GM12864 (cell line): ENCODE measurements at places on chromosomes 1 and 21.

GRCh38 chr1:234435620-234436019 is 43.4 kb downstream of the TARBP1 start:
- no peak for DNase-seq

DNA sequence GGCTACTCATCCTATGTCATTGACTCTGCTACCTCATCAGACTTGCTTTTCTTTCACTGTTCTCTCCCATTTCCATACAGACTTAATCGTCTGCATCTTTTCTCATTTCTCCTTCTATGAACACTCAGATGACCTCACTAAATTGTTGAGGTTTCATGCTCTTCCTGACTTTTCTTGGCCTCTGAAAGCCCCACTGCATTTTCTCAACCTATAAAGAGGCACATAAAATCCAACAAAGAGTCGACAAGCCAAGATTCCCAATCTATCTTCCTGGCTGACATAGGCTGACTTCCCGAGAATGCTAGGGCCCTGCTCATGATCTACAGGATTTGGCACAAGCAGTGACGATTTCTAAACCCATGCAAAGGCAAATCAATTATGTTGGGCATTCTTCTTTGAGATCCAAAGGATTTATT is 280.8 kb upstream of the DPYD start:
- DNase-seq, result no peak

DNA sequence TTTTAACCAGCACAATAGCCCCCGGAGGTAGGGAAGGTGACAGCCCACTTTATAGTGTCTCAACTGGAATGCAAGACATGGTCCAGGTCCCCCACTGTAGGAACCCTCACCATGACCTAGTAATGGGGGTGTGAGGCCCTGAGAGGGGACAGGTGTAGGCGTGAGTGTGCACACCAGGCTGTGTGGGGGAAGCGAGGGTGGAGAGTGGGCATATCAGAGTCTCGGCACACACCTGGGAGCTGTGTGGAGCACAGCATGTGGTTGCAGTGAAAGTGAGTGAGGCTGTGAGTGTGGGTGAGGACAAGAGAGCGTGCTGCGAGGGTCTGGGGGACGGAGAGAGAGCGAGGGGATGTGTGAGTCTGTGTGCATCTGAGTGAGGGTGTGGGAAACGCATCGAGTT is 17.1 kb upstream of the RSPO1 start:
- no peak for DNase-seq

- no peak for DNase-seq
These were observed 205.3 kb downstream of the FGGY start for GRCh38 chr1:59502009-59502691.

DNA sequence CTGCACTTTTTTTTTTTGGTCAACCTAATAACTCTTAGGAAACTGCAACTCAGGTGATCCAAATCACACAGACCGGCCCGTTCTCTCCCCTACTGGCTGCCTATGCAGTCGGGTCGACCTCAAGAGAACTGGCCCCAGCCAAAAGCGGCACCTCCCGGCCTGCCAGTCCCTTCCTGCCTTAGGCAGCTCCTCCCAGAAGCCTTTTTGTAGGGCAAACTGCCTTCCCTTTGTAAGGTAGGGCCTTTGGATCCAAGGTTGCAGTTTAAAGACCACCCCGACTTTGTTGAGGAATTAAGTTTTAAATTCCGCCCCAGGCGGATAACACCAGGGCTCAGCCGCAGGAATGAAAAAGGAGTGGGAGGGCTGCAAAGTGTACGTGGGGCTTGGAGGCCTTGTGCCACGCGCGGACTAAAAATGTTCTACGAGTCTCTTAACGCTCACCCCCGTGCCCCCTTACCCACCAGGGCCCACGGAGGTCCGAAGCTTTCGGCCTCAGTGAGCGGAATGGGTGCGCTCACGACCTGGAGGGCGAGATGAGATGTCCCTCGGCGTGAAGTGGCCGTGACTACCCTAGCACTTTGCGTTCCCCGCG is 642 bp upstream of the ST3GAL3 start:
- DNase-seq, result no peak

- peak; percentile 64 for DNase-seq
These were observed 7.0 kb downstream of the CD53 start for GRCh38 chr1:110879758-110880606.

GRCh38 chr1:195415584-195415983 is 1192.7 kb downstream of the KCNT2 start:
- DNase-seq, result no peak

- DNase-seq, result no peak
These were observed 118.2 kb downstream of the FAF1 start for GRCh38 chr1:50841791-50842387.

GRCh38 chr1:22225858-22226589 is 83.1 kb upstream of the WNT4 start:
- DNase-seq, result no peak

GRCh38 chr1:116508984-116509980 is 61.5 kb downstream of the CD58 start:
- no peak for DNase-seq

DNA sequence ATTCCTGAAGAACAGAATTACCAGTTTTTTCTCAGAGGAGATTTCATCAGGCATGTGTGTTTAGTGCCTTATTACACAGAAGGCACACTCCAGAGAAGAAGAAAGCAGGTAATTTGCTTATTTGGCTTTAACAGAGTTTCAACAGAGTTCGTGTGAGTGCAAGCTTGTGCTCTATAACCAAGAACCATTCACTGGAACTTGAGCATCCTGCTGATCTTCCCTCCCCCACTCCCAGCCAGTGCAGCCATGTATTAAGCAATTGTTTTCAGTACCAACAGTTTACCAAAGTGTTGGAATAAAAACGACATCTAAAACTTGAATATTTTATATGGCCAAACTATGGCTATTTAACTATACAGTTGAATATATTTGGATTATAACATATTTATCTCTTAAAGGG is 4.3 kb downstream of the MGST3 start:
- DNase-seq, result no peak

DNA sequence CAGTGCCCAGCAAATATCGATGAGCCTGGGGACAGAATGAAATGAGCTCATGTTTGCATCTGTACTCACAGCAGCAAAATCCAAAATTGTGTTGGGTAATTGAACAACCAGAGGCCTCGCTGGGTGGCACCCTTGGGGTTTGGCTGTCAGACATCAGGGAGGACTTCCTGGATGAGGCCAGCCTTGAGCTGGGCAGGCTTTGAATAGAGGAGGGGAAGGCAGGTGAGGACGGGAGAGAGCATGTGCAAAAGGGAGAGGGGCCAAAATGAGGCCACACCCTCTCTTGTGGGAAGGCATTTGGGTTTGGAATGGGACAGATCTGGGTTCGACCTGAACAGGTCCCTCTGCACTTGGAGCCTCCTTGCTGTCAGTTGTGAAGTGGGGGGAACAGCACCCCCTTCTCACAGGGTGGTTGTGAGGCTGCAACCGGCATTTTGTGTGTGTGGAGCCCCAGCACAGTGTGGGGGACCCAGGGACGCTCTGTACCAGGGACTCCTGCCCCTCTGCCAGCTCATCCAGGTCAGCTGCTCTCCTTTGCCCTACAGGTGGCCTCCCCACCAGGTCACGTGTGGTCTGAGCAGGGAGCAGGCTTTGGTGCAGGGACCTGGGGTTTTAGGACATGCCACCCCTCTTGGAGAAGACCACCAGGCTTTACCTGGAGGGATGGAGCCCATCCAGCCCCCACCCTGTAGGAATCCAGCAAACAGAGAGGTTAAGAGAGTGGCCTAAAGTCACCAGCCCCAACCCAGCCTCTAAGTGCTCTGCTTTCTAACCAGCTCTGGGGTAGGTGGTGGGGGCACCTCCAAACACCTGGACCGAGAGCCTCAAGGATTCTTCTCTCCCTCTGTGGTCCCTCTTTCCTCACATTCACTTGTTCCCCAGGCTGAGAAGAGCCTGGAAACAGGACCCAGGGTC is 521.8 kb downstream of the PTPRU start:
- DNase-seq, result no peak

GRCh38 chr1:28506907-28507246 is 1.0 kb downstream of the RCC1 start:
- DNase-seq, result no peak

DNA sequence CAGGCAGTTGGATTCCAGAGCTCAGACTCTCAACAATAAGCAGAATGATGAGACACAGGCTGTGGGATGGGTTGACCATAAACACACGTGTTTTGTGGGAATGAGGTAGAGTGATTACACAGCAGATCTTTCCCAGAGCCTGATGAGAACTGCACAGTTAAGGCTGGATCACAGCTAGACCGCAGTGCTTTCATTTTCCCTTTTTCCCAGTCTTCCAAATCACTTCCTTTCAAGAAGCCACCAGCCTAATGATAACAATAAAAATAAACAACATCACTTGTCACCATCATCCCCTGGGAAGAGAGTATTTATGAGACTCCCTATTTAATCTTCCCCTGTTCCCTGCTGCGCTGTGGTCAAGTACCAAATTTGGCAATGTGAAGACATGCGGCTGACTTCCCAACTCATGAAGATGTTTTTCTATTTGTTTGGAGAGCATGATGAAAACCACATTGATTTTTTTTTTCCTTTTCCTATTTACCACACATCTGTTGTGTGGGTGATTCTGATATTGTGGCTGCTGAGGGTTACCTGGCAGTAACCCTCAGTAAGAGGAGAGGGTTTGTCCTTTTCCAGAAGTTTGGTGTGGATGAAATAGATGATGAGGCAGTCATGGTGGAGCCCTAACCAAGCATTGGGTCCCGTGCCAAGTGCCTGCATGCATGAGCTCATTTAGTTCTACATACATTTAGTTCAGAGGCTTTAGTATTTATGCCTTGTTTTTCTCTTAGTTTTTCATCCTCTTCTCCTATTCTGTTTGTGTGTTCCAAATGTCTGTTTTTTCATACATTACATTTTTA is 248.9 kb upstream of the HOOK1 start:
- no peak for DNase-seq

DNA sequence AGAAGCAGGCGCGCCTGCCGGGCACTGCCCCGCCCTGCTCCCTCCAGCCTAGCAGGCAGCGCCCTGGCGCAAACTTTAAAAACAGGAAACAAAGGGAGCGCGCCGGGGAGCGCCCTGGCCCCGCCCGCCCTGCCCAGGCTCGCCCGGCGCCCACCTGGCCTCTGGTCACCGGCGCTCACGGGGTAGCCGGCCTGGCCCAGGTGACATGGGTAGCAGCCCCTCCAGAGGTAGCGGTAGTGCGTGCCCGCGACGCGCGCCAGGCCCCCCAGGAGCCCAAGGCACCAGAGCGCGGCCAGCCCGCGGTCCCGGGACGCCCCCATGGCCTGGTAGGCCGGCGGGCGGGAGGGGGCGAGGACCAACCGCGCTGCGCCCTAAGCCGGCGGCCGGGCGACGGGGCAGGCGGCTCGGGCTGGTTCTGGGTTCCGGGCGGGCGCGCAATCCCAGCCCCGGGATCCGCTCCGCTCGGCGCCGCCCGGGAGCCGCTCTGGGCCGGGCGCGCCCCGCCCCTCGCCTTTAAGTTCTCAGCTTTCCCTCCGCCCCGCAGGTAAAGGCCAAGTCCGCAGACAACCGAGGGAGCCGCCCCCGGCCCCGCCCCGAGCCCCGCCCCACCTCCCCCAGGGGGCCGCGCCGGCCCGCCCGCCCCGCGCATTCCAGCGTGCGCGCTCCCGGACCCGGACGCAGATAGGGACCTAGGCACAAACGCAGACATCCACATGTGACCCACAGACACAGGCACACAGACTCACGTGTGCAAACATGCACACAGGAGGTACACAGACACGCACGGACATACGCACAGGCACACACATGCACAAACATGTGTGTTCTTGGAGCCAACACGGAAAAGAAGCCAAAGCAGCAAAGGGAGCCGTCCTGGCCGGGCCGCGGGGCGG is 76.7 kb downstream of the ARHGEF16 start:
- no peak for DNase-seq

DNA sequence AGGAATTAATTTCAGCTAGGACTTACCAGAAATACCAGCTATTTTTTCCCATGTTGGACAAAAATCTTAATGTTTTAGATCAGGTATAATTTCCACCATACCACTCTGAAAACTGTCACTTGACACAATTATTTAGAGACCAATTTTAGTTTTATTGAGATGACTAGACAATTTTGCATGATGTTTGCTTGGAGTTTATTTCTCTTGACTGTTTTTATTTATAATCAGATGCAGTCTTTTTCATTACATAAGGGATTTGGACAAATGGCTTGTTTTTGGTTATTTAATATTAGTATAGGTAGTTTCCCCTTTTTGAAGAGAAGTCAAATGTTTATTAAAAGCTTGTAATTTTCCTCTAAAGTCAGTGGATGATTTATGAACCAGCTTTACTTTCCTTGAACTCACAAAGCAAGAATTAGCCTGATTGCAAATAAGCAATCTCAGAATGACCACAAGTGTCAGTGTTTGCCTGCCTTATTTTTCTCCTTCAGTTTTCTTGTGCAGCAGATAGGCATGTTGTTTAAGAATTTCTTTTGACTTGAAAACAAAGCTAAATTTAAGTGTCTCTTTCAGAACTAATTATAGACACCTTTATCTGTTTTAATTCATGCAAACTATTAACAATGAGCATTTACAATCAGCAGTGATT is 3.8 kb upstream of the B3GALT2 start:
- no peak for DNase-seq

DNA sequence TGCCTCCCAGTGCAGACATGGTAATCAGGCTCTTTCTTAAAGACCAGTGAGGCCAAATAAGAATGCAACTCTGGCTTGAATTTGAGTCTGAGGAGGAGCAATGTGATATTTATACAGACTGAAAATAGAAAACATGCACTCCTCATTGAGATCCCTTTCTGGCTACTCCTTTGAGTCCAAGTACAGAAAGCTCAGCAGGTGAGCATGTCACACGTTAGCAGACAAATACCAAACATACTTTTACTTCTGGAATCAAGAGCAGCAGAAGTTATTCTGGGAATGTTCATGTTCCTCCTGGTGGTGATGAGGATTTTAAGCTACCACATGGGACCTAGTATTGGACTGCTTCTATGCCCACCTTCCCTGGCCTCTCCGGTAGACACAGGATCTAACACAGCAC is 48.3 kb downstream of the PGBD5 start:
- DNase-seq, result no peak

DNA sequence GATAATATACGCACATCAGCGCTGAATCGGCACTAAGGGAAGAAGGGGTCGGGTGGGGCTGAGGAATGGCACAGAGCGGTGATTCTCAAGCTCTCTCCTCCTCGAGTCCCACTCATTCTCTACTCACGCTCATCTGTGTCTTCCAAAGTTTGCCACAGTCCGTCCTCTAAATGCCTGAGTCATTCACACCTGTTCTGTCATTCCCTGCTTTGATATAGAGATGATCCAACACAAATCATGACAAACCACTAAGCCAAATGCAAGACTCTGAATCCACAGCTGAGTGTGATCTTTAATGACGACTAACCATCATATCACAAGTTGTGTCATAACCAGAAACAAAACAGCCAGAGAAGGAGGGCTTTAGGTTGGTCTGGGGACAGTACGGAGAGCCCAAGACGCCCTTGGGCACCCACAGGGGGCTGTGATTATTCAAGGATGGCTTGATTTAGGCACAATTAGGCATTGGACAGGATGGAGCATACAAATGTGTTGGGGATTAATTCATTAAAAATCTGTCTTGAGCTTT is 501.5 kb downstream of the KIF26B start:
- no peak for DNase-seq

- no peak for DNase-seq
These were observed 132.5 kb upstream of the KAZN start for GRCh38 chr1:14466006-14466405.

GRCh38 chr1:156491151-156491949 is 9.2 kb downstream of the MEF2D start:
- no peak for DNase-seq
